ENCODE measurements at places on chromosomes 7 and 10.

GRCh38 chr7:19143881-19144574 lies 1.2 kb downstream of the FERD3L start:
- no peak for DNase-seq

DNA sequence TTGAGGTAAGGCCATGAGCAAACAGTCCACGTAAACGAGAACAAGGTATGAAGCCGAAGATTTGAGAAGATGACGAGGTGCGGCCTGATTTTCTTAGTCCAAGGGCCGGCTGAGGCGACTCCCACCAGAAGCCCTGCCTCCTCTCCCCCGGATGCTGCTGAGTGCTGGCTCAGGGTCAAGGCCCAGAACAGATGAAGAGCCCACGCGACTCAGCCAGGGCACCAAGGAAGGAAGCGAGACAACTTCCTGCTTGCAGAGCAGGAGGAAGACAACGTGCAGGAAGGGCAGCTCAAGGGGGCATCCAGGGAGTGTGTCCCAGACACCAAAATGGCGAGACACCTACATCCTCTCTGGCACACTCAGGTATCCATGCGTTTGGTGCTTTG lies 99.5 kb downstream of the CYTH3 start:
- peak; percentile 32 for DNase-seq

DNA sequence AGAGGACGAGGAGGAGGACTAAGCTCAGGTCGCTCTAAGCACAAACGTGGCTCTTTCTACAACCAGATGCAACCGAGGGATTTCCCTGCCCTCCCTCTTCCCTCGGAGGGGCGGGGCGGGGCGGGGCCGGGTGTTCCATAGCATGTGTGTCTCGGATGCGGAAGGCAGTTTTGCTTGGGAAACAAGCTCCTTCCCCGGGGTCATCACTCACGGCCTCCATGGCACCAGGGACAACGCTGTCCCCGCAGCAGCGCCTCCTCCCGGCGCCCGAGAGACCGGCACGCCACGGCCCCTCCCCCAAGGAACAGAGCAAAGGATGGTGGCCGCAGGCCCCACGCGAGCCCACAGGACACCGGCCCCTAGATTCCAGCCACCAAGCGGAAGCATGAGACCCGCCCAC lies 110.5 kb downstream of the PAXIP1 start:
- DNase-seq = no peak

GRCh38 chr7:128408709-128409595 lies 830 bp downstream of the IMPDH1 start:
- no peak for DNase-seq

Measured in globus pallidus (tissue), 1 donor.